Tibial artery (tissue), 4 donors: ENCODE measurements at places on chromosomes 6 and 20.

DNA sequence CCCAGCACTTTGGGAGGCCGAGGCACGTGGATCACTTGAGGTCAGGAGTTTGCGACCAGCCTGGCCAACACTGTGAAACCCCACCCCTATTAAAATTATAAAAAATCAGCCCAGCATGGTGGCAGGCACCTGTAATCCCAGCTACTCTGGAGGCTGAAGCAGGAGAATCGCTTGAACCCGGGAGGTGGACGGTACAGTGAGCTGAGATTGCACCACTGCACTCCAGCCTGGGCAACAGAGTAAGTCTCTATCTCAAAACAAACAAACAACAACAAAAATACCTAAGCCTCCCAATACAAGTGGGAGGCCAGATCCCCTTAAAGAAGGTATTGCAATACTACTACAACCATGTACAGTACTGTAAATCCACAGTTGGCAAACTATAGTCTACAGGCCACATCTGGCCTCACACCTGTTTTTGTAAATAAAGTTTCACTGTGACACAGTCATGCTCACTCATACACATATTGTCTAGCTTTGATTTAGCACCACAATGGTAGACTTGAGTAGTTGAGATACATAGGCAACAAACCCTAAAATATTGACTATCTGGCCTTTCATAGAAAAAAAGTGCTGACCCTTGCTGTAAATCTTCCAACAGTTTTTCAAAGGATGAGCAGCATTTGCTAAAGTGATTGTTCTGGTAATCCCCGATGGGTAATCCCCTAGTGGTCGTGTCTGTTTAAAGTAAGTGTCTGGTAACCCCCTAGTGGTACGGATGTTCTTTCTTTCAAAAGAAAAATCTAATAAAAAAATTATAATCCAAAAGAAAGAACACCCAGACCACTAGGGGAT is 202.0 kb downstream of the RNGTT start:
- no peak for DNase-seq

GRCh38 chr20:61449916-61450315 is 197.9 kb downstream of the CDH4 start:
- no peak for DNase-seq

DNA sequence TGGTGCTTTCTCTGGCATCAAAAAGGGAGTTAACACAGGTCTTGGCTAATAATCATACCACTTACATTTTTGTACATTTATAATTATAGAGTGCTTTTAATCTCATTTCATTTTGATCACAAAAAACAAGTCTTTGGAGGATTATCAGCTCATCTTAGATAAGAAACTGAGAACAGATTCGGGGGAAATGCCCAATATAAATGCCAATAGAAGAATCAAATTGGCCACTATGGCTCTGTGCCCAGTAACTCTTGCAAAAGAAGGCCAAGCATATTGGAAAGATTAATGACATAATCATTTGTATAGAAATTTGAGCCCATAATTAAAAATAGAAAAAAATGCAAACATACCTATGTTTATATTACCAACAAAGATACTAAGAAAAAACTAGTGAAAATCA is 42.5 kb downstream of the IPCEF1 start:
- no peak for DNase-seq

DNA sequence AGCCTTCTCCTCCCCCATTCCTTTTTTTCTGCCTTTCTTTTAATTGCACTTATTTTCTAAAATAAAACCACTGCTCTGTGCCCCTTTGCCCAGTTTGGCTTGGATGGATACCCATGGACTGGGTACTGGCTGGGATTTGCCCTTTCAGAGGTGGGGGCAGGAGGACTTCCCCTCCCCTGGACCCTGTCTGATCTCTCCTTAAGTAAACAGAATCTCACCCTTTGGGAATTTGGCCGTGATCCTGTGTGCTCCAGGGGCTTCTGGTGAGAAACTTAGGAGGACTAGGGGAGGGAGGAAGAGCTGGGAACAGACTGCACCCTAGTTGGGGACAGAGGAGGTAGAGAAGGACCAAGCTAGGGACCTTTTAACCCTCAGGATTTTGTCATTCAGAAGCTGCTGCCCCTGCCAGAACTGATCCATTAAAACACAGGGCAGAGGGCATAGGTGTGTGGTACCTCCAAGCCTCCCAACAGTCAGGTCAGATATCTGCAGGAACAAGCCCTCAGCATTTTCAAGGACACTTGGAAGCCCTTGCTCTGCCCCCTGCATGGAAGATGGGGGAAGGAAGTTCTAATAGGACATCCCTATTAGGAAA is 7.3 kb downstream of the FOXP4 start:
- DNase-seq = no peak

DNA sequence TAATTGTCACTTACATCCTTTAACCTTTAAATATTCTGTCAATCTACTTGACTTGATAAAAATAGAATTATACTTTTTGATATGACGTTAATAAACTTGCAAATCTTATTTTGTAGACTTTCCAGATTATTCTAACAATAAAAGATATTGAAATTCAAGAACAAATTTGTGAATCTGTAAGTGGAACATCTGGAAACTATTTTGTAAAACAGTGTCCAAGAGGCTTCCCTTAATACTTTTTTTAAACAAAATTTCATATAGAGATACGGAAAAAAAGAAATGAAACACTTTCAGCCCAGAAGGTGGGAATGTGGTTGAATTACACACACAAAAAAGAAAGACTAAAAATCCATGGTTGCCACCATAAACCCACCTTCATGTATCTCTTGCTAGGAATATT is 174.4 kb downstream of the COL19A1 start:
- no peak for DNase-seq

GRCh38 chr20:46350201-46350985 is 42.1 kb upstream of the CDH22 start:
- no peak for DNase-seq

- DNase-seq = no peak
These were observed 165.6 kb upstream of the LAMP5 start for GRCh38 chr20:9348747-9349146.

GRCh38 chr20:905396-905961 is 10.7 kb downstream of the ANGPT4 start:
- peak; percentile 64 for DNase-seq

DNA sequence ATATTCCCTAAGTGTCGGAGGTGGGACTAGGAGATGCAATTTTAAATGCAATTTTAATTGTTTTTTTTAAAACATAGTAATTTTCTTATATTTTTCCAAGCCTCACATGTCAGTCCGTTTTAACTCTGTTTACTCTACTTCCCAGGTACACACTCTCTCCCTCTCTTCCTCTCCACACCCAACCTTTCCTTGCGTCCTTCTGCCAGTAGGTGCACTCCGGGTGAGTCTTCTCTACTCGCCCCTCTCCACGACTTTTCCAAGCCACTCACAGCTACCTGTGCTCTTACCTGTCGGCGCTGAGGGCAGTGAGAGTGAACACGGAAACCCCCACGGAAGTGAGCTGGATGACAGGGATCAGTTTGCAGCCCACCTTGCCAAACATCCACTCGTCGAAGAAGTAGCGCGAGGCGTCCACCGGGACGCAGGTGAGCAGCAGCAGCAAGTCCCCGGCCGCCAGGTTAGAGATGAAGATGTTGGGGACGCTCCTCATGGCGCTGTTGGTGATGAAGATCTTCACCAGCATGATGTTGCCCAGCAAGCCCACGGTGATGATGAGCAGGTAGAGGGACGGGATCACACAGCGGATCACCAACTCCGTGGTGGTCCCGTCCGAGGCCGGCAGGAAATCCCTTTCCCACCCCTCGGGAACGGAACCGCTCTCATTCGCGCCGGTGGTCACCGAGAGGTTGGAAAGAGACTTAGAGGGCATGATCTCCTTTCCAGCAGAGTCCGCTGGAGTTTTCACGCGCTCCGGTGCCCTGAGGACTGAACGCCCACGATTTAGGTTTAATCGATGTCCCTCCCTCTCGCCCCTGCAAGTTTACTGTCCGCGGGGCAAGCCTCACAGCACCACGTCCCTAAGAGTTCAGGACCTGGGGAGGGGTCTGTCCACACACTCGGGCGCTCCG is 44.5 kb upstream of the GJE1 start:
- DNase-seq = no peak

GRCh38 chr6:25713824-25714223 is 40.7 kb upstream of the SLC17A4 start:
- no peak for DNase-seq

DNA sequence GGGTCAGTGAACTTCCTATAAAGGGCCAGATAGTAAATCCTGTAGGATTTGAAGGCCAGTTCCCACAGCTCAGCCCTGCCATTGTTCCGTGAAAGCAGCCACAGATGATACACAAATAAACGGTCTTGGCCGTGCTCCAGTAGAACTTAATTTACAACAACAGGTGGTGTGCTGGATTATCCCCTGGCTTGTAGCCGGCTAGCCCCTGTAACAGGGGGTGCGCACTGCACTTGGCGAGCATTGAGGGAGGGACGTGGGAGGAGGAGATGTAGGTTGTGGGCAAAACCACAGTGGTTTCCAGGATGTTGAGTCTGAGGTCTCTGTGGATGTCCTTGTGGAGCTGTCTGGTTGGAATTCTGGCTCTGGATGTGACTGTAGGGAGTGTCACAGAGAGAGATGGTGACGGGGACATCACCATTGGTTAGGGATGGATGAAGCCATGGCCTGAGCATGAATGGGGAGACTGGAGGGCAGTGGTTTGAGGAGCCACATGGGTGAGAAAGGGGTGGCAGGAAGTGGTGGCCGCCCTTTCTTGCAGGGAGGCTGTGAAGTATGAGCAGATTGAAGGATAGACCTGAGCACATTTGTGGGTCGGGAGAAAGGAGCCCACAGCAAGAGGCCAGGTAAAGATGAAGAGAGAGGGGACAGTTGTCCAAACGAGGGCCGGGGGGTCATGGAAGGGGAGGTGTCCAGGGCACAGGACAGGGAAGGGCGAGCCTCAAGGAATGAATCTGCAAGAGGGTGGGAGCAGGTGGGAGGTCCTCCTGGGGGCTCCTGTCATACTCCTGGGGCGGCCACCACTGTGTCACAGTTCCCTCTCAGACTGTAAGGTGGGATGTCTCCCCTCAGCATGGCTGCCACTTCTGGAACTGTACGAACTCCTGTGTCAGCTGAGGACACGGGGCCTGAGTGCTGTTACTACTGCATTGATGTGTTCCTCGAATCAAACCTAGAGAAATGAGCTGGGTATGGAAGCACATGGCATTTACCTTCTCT is 53.6 kb downstream of the CDH26 start:
- no peak for DNase-seq

- no peak for DNase-seq
These were observed 554.3 kb downstream of the EPHA7 start for GRCh38 chr6:92864966-92865555.

DNA sequence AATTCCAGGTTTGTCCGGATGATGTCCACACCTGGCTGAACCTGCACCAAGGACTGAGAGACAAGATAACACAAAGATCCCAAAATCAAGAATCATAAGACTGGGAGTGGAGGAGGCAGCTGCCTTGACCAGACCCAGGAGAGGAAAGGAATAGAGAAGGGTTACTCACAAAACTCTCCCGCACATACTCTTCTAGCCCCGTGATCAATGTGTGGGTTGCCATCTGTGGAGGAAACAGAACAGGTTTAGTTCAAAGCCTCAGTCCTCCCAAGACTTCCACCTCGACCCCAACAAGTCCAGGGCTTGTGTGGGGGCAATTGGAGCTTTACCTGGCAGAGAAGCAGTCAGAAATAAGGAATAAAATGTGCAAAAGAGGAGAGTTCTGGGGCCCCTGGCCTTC is 11.1 kb downstream of the BAG6 start:
- no peak for DNase-seq

GRCh38 chr6:70180901-70181599 is 121.8 kb downstream of the COL9A1 start:
- DNase-seq = no peak

- DNase-seq = no peak
These were observed 745.1 kb upstream of the MARCKS start for GRCh38 chr6:113112086-113112485.

GRCh38 chr6:42304053-42304712 is 86.5 kb upstream of the MRPS10 start:
- DNase-seq = no peak

- no peak for DNase-seq
These were observed 25.7 kb downstream of the DST start for GRCh38 chr6:56616967-56617366.

GRCh38 chr6:30955367-30956042 is 14.7 kb downstream of the MUCL3 start:
- DNase-seq = peak; percentile 70

DNA sequence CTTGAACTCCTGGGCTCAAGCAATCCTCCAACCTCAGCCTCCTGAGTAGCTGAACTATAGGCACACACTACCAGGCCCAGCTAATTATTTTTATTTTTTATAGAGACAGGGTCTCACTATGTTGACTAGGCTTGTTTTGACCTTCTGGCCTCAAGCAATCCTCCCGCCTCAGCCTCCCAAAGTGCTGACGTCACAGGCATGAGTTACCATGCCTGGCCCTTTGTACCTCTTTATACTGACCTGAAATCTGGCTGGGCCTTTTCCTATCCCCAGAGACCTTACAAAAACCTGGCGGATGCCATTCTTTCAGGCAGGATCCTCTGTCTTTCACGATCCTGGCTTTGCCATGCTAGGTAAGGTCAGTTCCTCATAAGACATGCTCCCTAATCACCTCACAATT is 11.5 kb downstream of the WFDC3 start:
- DNase-seq = no peak

DNA sequence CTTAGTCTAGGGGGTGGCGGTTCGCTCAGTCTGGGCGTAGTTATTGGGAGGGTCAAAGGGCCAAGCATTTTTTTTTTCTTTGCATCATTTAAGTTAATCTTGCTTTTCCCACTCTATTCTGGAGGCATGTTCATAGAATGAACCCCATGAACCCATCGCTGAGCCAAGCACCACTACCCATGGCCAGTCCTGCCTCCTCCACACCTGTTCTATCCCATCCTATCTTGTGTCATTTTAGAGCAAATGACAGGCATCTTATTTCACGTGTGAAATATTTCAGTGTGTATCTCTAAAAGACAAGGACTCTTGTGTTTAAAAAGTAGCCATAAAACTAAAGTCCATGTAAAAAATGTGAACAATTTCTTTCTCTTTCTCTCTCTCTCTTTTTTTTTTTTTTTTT is 13.9 kb downstream of the SRC start:
- DNase-seq = no peak

- DNase-seq = no peak
These were observed 130.3 kb downstream of the ZNF217 start for GRCh38 chr20:53463101-53463972.

DNA sequence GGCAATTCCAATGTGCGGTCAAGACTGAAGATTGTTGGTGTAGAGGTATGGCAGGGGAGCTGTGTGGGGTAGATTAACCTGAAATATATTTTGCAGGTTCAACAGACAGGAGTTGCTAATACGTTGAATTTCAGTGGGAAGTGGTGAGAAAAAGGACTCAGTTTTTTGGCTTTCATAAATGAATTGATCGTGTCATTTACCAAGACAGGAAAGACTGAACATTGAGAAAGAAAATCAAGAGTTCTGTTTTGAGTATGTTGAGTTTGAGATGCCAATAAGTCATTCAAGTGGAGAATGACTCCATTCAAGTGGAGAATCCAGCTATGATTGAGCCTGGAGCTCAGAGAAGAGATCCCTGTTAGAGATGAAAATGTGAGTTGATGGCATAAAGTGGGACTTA is 31.1 kb downstream of the NFYA start:
- no peak for DNase-seq
